ENCODE measurements at places on chromosomes 3 and 15.

GRCh38 chr3:24202071-24202470 is 257.0 kb downstream of the NR1D2 start:
- no peak for DNase-seq

GRCh38 chr15:68176601-68177000 is 28.5 kb downstream of the CALML4 start:
- DNase-seq, result no peak

DNA sequence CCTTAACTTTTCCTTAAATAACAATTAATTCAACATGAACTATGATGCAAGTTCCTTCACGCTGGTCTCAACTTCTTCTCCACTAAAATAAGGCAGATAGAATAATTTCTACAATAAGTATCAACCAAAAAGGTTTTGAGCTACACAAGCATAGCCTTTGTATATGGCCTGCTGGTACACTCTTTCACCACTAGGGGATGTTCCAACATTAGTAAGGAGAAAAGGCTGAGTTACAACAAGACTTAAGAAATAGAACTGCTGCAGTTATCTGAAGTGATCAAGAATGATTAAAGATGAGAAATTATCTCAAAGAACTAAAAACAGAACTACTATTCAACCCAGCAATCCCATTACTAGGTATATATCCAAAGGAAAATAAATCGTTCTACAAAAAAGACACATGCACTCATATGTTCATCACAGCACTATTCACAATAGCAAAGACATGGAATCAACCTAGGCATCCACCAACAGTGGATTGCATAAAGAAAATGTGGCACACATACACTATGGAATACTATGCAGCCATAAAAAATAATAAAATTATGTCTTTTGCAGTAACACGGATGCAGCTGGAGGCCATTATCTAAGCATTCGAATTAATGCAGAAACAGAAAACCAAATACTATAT is 14.4 kb downstream of the ATP13A3 start:
- no peak for DNase-seq

DNA sequence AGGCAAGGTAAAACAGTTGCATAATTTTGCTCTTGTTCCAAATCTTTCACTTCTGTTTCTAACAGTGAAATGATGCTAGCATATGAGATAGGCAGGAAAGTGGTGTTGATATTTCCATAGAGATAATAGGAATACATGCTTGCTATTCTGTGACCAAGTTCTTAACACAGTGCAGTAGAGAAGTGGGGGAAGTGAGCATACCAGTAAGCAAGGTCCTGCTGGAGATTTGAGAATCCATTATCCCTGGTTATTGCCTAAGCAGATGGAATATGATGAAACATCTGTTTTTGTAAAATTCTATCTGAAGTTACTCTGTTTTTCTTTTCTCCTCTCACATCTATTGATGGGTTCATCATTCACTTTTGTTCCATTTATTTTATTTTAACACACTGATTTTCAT is 28.7 kb downstream of the USP8 start:
- DNase-seq, result no peak

- no peak for DNase-seq
Observed at GRCh38 chr15:89125088-89125826, 37.0 kb downstream of the ABHD2 start.

GRCh38 chr15:66587749-66588148 is 22.0 kb upstream of the LCTL start:
- DNase-seq, result no peak

DNA sequence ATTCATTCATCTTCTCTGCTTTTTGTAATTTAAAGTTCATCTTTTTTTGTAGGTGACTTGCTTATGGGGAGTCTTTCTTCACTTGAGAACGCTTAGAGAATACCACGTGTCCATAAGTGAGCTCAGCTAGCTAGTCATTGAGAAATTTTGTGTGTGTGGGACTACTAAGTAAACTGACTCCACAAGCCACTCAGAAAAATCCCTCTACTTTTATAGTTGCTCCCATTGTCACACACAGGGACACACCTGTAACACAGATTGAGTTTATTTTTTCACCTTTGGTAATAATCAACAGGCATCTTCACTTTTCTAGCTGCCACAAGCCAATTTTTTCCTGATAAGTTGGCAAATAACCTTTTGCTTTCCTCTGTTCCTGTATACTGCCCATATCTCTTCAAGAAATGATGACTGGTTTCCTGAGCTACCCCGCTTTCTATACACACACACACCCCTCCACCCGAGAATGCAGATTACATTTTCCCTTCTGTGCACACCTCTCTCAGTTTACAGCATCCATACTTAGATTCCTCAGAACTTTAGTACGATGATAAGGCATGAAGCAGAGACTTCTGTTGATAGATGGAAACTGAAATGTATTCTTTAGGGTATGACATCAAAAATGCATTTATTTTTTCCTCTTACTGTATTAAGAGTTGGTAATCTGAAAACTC is 4.6 kb downstream of the TSC22D2 start:
- DNase-seq, result no peak

DNA sequence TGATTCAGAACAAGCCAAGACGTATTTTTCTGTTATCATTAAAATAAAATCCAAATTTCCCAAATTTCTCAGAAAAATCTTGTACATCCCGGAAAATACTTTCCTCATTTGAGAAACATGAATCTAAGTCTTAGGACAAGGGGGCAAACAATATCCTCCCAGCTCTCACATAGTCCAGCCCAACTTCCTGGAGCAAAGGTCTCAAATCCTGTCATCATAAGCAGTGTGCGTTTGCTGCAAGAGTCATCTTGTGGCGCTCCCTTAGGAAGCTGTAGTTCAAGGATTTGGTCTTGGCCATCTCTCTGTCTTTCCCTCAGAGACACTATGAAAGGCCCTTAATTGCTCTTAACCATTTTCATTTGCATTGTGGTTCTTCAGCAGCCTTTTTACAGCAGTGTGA is 57.5 kb upstream of the GSK3B start:
- no peak for DNase-seq

DNA sequence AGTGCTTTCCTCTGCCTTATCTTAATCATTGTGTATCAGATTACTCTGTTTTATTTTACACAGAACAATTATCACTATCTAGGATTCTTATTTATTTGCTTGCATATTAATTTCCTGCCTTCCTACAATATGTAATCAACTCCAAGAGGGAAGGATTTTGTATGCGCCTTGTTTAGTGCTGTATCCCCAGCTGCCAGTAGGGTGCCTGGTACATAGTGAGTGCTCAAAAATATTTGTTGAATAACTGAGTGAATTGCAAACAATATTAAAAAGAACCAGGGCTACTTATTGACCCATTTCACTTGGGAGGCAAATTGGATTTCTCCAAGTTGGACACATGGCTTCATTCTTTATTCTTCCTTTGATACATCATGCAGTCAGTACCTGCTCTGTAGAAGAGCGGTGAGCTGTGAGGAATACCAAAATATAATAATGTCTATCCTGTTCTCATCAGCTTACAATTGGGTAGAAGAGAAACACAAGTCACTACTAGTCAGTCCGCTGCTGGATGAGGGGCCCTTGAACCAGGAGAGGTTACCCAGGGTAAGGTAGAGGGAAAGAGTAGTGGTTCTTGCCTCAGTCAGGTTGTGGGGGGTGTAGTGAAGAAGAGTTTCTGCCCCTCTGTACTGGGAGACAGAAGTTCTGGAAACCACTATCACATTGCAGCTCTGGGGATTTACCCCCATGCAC is 233.9 kb upstream of the ZBTB20 start:
- DNase-seq, result no peak

DNA sequence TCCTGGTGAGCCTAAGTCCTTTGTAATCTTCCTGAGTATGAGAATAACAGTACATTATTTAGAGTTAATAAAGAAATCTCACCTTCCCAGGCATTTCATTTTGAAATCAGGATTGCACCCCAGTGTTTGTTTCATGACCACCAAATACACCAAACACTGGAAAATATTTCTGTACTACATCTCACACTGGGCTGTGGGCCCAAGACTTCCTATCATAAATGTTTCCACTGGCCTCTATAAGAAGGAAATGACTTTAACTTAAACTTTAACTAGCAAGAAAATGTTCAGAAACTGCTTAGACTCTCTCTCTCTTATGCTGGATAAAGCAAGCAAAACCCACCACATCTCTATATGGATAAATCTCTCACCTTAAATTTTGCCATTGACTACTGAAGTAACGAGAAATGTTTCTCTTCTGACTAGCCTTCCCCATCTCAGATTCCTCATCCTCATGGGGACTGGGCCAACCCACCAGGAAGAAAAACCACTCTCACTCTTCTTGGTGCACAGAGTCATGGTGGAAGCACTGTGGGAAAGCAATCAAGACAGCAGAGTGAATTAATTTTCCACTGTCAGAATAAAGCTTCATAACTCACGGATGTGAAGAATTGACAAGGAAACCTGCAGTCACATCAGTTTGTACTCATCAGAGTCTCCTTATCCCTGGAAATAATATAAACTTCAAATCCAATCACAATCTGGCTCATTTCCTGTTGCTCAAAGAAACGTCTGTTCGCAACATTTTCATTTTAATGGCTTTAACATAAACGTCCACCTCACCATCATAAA is 859.6 kb downstream of the EPHA3 start:
- DNase-seq, result no peak

DNA sequence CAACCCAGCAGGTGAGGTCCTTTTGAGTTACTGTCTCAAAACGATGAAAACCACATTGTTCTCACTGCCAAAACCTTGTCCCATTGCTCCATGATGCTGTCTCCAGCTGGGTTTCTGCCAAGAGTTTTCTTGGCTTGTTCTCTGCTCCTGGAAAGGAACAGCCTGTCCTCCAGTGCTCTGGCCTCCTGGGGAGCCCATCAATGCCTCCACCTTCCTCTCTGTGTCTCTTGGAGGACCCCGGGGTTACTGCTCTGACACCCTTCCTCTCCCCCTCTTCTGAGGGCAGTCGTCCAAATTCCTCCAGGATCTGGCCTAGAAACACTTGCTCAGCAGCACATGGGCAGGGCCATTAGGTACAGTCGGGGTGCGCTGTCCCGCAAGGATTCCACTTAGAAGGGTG is 63.9 kb upstream of the RGMA start:
- DNase-seq, result no peak

DNA sequence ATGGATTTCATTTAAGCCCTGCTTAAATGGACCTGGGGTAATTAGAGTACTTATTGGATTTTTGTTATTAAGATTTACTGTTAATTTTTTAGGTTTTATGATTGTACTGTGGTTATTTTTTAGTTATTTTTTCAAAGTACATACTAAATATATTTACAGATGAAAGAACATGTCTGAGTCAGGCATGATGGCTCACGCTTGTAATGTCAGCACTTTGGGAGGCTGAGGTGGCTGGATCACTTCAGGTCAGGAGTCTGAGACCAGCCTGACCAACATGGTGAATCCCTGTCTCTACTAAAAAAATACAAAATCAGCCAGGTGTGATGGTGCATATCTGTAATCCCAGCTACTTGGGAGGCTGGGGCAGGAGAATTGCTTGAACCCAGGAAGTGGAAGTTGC is 16.2 kb upstream of the RPL24 start:
- DNase-seq, result no peak

GRCh38 chr15:25682340-25682739 is 180.8 kb downstream of the ATP10A start:
- no peak for DNase-seq

- no peak for DNase-seq
Observed at GRCh38 chr3:7504886-7505775, 644.2 kb downstream of the GRM7 start.

GRCh38 chr3:23938688-23939087 is 6.4 kb upstream of the NR1D2 start:
- no peak for DNase-seq

- no peak for DNase-seq
Observed at GRCh38 chr15:94081829-94082228, 149.5 kb upstream of the MCTP2 start.

DNA sequence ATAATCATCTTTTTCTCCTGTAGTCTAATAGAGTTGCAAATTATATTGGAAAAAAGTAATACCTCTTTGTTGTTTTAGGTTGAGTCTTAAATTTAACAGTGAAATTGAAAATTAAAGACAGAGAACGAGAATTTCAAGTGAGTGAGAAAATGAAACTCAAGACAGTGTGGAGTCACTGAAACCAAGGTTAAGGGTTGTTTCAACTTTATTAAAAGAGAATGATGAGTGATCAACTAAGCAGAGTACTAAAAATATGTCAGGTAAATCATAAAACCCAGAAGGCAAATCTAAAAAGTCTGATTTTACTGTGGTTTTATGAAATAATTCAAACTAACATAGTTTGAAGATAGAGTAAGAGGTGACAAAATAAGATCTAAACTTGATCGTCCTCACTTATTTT is 782.5 kb upstream of the SEMA6D start:
- DNase-seq, result no peak

GRCh38 chr15:100373120-100373896 is 31.5 kb upstream of the ADAMTS17 start:
- no peak for DNase-seq

DNA sequence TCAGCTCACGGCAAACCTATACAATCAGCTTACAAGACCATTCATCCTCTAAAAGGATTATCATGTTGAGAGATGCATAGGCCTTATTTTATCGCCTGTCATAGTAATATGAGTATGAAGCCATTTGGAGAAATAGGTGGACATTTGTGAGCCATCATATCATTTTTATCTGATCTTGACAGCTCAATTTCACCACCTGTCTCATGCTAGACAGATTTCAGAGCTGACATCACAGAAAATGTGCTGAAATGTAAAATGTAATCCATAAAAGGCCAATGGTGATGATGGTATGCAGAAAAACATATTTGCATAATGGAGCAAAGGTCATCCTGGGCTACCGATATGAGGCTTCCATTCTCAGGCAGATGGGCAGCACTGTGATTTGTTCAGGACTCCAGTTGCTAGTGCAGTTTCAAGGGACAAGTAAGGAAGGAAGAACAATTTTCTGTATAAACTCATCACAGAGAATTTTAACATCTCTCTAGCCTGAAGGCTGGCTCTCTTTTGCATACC is 221.5 kb downstream of the ULK4 start:
- DNase-seq, result no peak
